Tracheal epithelial cell (primary cell): ENCODE measurements at places on chromosomes 1 and 21. TPM values are rescaled to one million over a fixed set of nuclear protein-coding genes. Genes with fewer than 3 reads are reported as not detected.

Gene SLC35D1
- 6.0 and 19.0 TPM in 2 replicates for total RNA-seq

Gene TTC39A
- 8.1 and 15.2 TPM in 2 replicates for total RNA-seq

Gene MYBPH
- not detected in 2 replicates for total RNA-seq

Gene KRTAP21-2
- not detected in 2 replicates for total RNA-seq

Gene FCER1G
- total RNA-seq, result not detected in 2 replicates

Gene LAX1
- under 0.01 TPM in 1 of 2 replicates, not detected in the other for total RNA-seq

Gene SPRR4
- total RNA-seq, result not detected in 2 replicates

Gene CDC20
- 2.3 and 12.0 TPM in 2 replicates for total RNA-seq

Gene WDR64
- total RNA-seq, result not detected in 2 replicates

Gene CCDC30
- 0.48 and 2.6 TPM in 2 replicates for total RNA-seq

Gene PRKACB
- total RNA-seq, result 3.6 and 5.5 TPM in 2 replicates

Gene CBS
- total RNA-seq, result 51.3 and 58.4 TPM in 2 replicates

Gene ZNF648
- under 0.01 TPM in 1 of 2 replicates, not detected in the other for total RNA-seq

Gene ETV3L
- total RNA-seq, result not detected in 2 replicates

Gene ANGPTL1
- total RNA-seq, result not detected in 2 replicates

Gene TADA1
- 11.6 and 17.7 TPM in 2 replicates for total RNA-seq

Gene PM20D1
- total RNA-seq, result not detected in 2 replicates

Gene BNIPL
- total RNA-seq, result 2.4 and 5.5 TPM in 2 replicates

Gene LCE2B
- total RNA-seq, result not detected in 2 replicates

Gene NUDT4B
- total RNA-seq, result 4.6 and 9.0 TPM in 2 replicates

Gene CBR3
- 1.3 and 1.7 TPM in 2 replicates for total RNA-seq

Gene CNR2
- total RNA-seq, result not detected in 2 replicates

Gene CTH
- total RNA-seq, result 6.0 and 16.4 TPM in 2 replicates

Gene TBX19
- total RNA-seq, result 0.85 and 0.96 TPM in 2 replicates

Gene ICOSLG
- 0.85 and 1.2 TPM in 2 replicates for total RNA-seq

Gene SAMD11
- total RNA-seq, result 0.48 and 0.64 TPM in 2 replicates

Gene CYP4Z1
- not detected in 2 replicates for total RNA-seq

Gene GNG4
- total RNA-seq, result under 0.01 TPM in 1 of 2 replicates, not detected in the other

Gene YOD1
- 11.1 and 13.9 TPM in 2 replicates for total RNA-seq

Gene IGSF9
- 8.0 and 8.7 TPM in 2 replicates for total RNA-seq

Gene CDC7
- total RNA-seq, result 0.72 and 4.0 TPM in 2 replicates

Gene SPRR2G
- not detected in 2 replicates for total RNA-seq

Gene CD101
- 0.48 and 1.3 TPM in 2 replicates for total RNA-seq

Gene RNF186
- total RNA-seq, result under 0.01 TPM in 1 of 2 replicates, not detected in the other

Gene C1orf94
- total RNA-seq, result 0.24 TPM in 1 of 2 replicates, not detected in the other

Gene KCNQ4
- total RNA-seq, result 0.48 TPM in 1 of 2 replicates, not detected in the other

Gene FMO5
- 0.43 and 1.2 TPM in 2 replicates for total RNA-seq

Gene CHI3L1
- 0.21 and 1.7 TPM in 2 replicates for total RNA-seq

Gene PPM1J
- 5.1 and 7.2 TPM in 2 replicates for total RNA-seq

Gene RIMKLA
- total RNA-seq, result under 0.01 TPM in 1 of 2 replicates, not detected in the other

Gene MYCL
- total RNA-seq, result 7.0 and 20.5 TPM in 2 replicates

Gene ZSWIM5
- total RNA-seq, result under 0.01 TPM in 1 of 2 replicates, not detected in the other

Gene CLCNKA
- total RNA-seq, result not detected in 2 replicates

Gene SZRD1
- total RNA-seq, result 15.9 and 18.8 TPM in 2 replicates

Gene UBE4B
- total RNA-seq, result 12.5 and 26.2 TPM in 2 replicates

Gene UMODL1
- total RNA-seq, result not detected in 2 replicates

Gene ATP6V1G3
- total RNA-seq, result not detected in 2 replicates

Gene TMCO2
- 0.96 TPM in 1 of 2 replicates, not detected in the other for total RNA-seq

Gene TACSTD2
- 319 and 514 TPM in 2 replicates for total RNA-seq
